ENCODE measurements at places on chromosomes 5 and 9.

DNA sequence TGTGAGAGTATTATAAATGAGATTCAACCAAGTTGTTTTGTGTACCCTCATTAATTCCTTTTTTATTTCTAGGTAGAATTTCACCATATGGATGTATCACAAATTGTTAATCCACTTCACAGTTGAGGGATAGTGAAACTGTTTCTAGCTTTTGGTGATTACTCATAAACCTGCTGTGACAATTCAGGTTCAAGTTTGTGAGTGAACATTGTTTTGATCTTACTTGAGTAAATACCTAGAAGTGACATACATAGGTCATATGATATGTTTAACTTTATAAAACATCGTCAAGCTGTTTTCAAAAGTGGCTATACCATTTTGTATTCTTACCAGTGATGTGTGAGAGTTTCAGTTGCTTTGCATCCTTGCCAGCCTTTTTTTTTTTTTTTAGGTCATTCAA is 112.9 kb downstream of the CAMK4 start:
- DNase-seq = no peak

DNA sequence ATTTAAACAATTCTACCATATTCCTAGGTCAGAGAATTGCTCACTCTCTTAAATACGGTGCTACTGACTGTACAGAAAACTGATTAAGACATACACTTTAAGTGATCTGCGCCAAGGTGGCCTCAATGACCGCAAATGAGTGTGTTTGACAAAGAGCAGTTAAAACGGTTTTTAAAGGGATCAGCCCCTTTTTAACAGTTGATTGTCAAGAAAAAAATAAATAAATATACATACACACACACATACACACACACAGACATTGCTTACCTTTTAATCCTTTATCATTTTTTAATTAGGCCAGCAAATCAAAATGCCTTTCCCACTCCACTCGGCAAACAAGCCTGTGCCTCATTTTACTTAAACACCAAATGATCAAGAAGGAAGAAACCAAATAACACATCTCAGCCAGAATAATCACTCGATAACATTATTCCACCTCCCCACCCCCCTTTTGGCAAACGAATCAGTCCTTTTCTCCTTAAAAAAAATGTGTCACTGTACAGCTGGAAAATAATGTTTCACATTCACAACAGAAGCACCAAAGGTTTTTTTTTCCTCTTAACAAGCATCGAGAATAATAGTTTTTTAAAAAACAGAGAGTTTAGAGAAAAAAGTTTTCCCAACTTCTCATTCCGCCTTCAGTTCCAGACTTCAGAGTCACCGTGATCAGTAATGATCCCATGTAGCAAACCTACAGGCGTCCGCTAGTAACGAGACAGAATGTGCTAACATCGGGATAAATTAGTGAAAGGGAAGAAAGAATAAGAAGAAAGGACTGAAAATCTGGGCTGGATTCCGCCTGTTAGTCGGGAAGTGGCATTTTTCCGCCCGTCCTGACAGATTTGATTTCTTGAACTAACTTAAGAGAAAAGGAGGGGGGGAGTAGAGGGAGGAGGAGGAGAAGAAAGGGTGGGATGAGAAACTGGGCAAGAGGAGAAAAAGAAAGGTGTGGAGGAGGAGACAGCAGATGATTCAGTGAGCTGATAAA is at the start of gene ZNF608:
TSS of gene ZNF608 (minus strand) at position 712 of the 988 bp plus-strand sequence. CDS start 1,650 bp downstream, outside the sequence.
- DNase-seq = peak; percentile 61

DNA sequence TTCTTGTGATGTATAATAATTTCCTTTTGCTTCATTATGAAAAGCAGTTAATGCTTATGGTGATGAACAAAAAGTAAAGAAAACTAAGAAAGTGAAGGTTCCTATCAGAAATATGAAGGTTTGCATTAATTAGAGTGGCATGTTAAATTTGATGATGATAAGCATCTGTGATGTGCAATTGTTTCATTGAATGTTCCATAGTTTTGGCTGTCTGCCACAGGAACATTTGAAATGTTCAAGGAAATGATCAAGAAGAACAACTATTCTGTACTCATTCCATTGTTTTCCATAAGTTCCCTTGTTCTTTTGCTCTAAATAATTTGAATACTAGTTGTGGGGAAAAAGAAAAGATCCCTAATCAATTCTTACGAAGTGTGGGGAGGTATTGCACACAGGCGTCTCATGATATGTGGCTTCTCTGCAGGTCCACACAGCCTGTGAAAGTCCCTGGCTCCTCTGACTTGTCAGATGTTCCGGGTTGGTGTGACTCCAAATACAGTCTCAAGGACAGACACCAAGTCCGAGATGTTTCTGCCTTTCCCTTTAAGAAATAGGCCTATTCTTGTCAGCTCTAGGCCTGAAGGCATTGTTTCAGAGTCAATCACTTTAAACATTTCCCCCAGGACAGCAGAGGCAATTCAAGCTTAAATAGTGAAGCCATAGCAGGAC is 152.6 kb upstream of the MAST4 start:
- DNase-seq = no peak

- no peak for DNase-seq
Observed at GRCh38 chr9:37324261-37324683, 98.2 kb upstream of the GRHPR start.

DNA sequence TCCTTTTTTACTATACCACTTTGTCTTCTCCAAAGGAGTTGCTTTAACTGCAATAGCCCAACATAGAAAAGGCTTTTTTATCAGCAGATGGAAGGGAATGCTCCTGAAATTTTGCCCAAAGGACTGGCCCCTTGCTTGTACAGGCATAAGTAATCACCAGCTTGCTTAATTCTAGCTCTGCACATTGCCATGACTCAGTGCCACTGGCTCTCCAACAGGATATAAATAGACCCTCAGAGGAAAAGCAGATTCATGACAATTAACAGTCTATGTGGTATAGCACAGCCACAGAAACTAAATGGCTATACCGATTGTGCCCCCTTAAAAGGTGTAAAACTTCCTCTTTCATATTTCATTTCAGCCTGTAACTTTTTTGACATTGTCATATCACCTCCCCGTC is 227.0 kb downstream of the ZNF608 start:
- peak; percentile 40 for DNase-seq

DNA sequence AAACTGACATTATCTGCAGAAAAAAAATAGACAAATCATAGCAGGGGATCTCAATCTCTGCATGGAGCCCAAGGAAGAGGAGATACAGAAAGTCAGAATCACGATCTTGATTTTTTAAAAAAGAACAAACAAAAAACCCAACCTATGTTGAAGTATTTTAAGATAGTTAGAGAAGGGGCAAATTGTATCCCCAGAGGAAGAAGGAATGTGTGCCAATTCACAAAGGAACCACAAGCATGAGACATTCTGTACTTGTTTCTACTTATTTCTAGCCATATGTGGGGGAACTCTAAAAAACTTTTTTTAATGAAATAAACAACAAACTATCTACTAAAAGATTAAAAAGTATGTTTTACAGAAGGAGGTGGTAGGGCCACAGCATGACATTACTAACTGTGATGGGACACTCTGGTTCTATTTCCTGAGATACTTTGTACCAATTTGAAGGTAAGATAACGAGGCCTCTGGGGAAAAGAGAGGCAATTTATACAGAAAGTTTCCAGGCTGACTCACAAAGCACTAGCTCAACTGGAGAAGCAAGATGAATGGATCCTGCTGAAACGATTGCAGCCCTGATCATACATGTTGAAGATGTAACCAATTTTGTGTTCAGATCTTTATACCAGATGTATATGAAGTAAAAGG is 22.5 kb downstream of the RANBP3L start:
- no peak for DNase-seq

DNA sequence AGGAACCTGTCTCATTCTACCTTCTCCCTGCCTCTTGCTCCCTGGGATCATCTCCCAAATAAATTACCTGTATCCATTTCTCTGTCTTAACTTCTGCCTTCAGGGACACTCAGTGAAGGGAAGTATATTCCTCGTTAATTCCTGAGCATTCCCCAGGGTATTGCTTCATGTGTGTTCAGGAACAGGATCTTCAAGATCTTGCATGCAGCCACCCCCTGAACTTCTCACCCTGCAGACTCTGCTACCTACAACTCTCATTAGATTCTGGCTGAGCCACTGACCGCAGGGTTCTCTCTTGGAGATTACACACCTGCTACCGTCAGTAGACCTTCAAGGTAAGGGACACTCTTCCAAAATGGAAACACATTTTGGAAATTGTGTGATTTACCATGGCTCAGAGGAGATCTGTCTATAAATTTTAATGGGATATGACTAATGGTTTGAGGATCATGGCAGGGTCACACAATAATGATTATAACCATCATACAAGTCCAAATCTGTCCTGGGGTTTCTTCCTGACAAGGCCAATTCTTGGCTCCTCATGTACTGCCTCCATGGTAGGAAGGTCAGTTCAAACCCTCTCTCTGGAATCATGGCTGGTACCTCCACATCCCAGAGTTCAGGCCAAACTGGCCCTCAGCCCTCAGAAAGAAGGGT is 38.9 kb upstream of the UGCG start:
- DNase-seq = no peak

DNA sequence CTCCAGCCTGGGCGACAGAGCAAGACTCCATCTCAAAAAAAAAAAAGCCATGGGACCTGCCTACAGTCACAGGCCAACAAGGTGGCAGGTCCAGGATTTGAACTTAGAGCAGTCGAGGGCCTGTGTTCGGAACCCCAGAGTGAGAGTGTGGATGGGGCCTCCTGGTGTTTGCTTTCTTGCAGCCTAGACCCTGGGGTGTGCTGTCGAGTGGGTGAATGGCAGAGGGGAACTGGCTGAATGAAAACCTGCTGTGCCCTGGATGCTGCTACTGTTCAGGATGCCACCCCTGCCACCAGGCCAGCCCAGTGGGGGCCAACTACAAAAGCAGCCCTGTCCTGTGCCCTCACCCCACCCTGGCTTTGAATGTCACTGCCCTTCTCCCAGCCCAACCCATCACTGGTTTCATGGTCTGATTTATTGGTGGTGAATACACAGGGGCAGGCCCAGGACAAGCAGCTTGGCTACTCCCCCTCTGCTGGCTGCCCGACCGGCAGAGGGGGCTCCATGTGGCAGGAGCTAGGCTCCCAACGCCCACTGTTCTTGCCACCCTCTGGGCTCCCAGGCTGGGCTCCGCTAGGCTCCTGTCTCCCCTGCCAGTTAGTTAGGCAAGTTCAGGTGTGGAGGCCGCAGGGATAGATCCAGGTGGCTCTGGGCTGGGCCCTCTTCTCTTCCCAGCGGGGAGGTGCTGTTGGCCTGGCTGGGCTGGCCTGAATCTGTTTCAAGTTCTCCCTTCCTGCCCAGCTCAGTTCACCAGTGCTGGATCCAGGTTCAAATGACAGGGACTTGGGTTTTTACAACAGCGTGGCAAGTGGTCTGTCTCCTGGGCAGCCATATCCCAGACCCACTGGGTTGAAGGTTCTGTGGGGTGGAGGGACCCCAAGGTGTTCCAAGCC is 12.2 kb downstream of the FPGS start:
- DNase-seq = no peak

DNA sequence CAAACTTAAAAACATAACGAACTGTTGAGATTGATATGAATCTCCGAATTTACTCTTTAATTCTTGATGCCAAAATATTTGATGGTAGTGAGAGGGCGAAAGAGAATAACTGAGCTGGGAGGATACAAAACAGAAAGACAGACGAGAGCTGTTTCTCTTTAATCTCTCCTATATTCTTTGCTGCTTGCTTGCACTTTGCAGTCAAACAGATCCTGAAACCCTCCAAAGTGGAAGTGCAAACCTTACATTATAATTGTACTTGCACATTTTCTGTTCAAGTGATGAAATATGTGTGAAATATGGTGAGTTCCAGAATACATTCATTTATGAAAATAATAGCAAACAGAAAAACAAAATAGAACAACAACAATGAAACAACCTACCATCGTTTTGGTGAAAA is 63.8 kb downstream of the PAM start:
- DNase-seq = no peak

GRCh38 chr5:36635721-36636390 is 29.4 kb downstream of the SLC1A3 start:
- no peak for DNase-seq

GRCh38 chr5:111384220-111384619 is 128.1 kb downstream of the STARD4 start:
- no peak for DNase-seq

DNA sequence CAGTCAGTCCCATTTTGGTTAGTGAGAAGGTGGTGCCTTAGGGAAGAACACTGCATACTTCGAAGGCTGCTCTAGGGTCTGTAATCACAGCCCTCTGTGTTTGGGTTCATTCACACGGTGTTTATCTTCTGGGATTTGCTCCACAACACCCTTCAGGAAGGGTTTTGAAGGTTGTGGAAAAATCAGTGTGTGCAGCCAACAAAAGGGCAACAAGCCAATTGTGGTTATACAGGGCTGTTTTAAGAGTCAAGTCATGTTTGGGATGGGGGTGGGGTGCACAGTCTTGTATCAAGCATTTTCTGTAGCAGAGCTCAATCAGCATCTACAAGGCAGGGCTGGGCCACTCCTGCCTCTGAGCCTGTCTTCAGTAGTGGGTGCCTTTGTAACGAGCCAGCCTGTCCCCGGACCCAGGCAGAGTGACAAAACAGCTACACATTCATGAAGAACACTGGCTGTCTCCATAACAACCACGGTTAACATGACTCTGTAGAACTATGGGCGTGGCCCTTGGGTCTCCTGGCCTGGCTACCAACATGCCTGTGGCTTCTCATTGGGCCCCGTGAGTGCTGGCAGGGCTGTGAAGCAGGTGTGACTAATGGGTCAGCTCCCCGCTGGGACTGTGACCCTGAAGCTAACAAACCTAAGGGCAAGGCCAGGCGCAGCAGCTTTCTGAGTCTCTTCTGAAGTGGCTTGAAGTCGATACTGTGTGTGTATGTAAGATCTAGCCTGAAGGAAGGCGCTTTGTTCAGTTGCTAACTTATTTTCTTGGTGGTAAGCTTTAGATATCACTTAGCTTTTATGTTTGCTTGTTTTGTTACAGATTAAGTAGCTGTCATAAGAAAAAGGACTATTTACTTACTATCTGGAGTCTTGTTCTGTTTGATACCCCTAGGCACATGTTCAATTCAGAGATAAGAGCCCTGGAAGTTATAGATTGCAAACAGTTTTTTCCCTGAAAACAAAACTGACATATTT is 27.9 kb upstream of the GOLM1 start:
- no peak for DNase-seq

Data from NCI-H1694 (cell line).